ENCODE measurements at places on chromosomes 7 and 10. TPM values are rescaled to one million over a fixed set of nuclear protein-coding genes. Genes with fewer than 3 reads are reported as not detected.
A peak's percentile ranks its signal among the peaks of the same experiment; 100 is the strongest.

The CALML3 gene
- total RNA-seq: not detected

The SRRM3 gene
- 0.83 TPM for total RNA-seq

DNA sequence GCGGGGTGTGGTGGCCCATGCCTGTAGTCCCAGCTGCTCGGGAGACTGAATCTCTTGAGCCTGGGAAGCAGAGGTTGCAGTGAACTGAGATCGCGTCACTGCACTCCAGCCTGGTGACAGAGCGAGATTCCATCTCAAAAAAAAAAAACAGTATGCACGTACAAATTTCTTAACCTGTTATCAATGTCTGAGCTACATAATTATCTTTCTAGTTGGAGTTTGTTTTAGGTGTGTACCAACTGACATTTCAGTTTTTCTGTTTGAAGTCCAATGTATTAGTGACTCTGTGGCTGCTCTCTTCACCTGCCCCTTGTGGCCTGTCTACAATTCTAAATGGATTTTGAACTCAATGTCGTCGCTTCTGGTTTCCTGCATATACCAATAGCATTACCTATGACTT is 40.3 kb downstream of the CD36 start:
- no peak for DNase-seq
- H3K27ac ChIP-seq: no peak overlapping the region
- H3K4me3 ChIP-seq: no peak overlapping the region
- peaks cover 3% of the 10 kb centered on the region for H3K4me1 ChIP-seq

DNA sequence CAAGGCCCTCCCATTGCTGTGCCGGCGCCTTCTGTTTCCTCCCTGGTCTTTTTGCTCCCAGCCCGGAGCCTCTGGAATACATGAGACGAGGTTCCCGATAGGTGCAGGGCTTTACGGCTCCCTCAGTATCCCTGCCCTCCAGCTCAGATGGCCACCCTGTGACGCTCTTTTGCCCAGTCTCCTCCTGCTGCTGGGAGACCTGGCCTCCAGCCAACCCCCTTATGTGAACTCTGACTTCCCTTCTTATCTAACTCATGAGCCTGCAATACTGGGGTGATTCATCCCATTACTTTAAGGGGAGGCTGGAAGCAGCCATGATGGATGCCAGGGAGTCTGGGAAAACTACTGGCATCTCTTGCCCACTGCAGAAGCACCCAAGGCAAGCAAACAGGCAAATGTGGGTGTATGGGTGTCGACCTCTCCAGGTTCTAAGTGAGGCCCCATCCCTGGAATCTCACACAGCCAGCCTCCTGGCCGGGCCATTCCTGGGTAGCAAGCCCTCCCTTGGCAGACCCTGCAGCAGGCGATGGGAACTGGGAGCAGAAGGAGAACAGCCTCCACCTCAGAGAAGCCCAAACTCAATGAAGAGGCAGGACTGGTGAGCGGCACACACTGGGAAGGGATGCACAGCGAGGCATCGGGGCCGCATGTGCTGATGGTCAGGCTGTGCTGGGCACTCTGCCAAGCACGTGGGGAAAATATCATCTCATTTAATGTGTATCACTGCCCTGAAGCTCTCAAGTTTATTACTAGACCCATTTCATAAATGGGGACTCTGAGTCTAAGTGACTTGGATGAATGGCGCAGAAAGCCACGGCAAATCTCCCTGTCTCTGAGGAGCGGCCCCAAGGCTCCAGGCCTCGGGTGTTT is 97.5 kb downstream of the FAM53B start:
- no peak overlapping the region for H3K4me3 ChIP-seq
- peaks cover 3% of the 10 kb centered on the region for H3K36me3 ChIP-seq

GRCh38 chr7:143512488-143513340 is 35.0 kb downstream of the TAS2R41 start:
- H3K4me3 ChIP-seq: no peak overlapping the region
- no peak for DNase-seq
- no peaks in the 10 kb centered on the region for H3K4me1 ChIP-seq
- H3K27ac ChIP-seq: no peak overlapping the region
- H3K27me3 ChIP-seq: no peaks in the 10 kb centered on the region

The MNX1 gene
- 1.4 TPM for total RNA-seq

DNA sequence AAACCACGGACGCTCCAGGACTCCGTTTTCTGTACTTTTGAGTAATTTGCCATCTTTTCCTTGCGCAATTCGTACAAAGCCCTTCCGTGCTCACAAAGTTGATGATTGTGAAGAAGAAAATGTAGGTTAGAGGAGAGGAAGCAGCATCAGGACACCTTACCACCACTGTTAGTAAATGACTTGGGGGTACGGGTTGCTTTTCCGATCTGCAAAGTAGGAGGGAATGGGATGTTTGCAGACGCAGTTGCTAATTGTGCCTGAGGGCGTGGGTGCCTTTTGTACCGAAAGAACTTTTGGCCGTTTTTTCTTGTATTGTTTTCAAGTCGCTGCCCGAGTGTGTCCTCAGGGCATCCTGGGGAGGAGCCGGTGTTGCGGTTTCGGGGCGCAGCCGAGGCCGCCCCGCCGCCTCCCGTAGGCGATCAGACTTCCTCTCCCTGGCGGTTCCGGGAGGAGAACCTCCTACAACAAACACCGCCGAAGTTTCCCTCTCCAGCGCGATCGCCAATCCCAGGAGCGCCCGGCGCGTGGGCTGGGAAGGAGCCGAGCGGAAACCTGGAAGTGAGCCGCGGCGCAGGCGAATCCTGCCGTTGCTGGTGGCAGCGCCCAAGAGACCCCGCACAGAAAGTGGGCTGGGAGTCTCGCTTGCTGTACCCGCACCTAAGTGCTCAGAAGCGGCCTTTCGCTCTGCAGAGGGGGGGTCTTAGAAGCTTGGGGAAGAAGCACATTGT is 1.0 kb downstream of the PRR15 start:
- H3K36me3 ChIP-seq: no peaks in the 10 kb centered on the region
- peak overlapping the region; percentile 35 for H3K4me3 ChIP-seq
- H3K4me1 ChIP-seq: peaks cover 22% of the 10 kb centered on the region
- H3K27ac ChIP-seq: no peak overlapping the region
- DNase-seq: peak; percentile 49
- H3K27me3 ChIP-seq: peaks cover 94% of the 10 kb centered on the region

GRCh38 chr7:151379534-151380198 is 30.2 kb downstream of the WDR86 start:
- H3K27me3 ChIP-seq: no peaks in the 10 kb centered on the region
- peaks cover 7% of the 10 kb centered on the region for H3K4me1 ChIP-seq
- H3K27ac ChIP-seq: no peak overlapping the region
- DNase-seq: no peak
- H3K4me3 ChIP-seq: no peak overlapping the region

The TSC22D4 gene
- 62.8 TPM for total RNA-seq

The ZNF273 gene
- 15.7 TPM for total RNA-seq

DNA sequence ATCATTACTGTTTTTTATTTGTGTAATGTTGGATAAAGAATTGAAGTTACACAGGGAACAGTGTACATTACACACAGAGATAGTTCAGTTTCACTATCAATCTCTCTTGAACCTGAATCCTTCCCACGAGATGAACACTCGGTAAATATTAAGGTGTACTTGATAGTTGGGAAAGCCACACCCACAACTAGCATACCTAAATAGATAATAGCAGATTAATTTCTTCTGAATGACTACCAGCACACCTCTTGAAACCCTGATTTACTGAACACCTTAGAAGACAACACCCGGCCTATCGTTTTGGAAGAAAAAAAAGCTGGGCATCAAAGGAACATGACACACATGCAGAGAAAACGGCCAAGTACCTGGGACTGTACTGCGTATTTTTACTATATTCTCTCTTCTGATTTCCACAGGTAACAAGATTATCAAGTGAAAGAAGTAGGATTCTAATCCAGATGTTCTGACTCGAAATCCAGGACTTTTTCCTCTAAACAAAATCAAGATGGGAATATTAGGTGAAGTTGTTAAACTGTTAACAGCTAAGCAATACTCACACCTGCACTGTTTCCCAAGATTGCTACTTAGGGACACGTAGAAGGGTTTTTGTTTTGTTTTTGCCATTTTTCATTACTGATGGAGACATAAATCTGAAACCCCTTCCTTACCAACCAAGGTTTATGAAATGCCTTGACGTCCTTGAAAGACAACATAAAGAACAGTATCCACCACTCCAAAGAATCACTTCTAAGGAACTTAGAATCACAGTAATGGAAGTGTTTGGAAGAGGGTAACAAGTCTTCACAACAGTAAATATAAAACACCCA is 1.0 kb downstream of the CCDC186 start:
- no peak for DNase-seq
- peaks cover 10% of the 10 kb centered on the region for H3K27me3 ChIP-seq
- H3K4me3 ChIP-seq: peak overlapping the region; percentile 96
- no peaks in the 10 kb centered on the region for H3K36me3 ChIP-seq
- peak overlapping the region; percentile 98 for H3K27ac ChIP-seq
- peaks cover 6% of the 10 kb centered on the region for H3K4me1 ChIP-seq

GRCh38 chr10:81031774-81032173 is 494.1 kb downstream of the SH2D4B start:
- H3K4me3 ChIP-seq: no peak overlapping the region
- H3K36me3 ChIP-seq: no peaks in the 10 kb centered on the region
- no peaks in the 10 kb centered on the region for H3K27me3 ChIP-seq
- no peaks in the 10 kb centered on the region for H3K4me1 ChIP-seq
- DNase-seq: no peak

DNA sequence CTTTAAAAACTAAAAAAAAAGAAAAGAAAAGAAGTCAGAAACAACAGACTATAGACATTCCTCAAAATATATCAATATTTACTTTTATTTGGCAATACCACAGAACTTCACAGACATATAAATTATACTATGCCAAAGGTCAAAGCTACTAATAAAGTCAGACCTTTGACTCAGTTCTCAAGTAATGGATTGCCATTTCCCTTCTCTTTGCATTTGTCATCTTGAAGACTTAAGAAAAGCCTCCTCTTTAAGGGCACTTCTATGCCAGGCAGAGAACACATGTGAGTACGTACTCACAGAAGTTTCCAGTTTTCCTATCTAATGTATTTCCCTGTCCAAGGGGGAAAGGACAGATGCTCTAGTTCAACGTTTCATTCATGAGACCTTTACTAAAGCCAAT is 37.6 kb downstream of the TNPO3 start:
- no peak overlapping the region for H3K4me3 ChIP-seq
- no peaks in the 10 kb centered on the region for H3K27me3 ChIP-seq
- H3K36me3 ChIP-seq: peaks cover 12% of the 10 kb centered on the region
- no peaks in the 10 kb centered on the region for H3K4me1 ChIP-seq
- no peak overlapping the region for H3K27ac ChIP-seq
- DNase-seq: no peak

DNA sequence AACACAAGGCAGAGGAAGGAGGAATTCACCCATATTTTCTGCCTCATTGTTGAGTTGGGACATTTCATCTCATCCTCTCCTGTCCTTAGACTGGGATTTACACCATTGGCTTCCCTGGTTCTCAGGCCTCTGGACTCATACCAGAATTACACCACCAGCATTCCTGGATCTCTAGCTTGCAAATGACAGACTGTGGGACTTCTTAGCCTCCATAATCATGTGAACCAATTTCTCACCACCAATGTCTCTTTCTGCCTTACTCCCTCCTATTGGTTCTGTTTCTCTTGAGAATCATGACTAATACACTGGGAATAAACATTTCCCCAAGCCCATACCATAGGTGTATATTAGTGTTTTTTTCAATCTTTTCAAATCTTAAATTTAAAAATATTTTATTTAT is 2.9 kb upstream of the ZNF33A start:
- no peaks in the 10 kb centered on the region for H3K4me1 ChIP-seq
- DNase-seq: no peak
- peaks cover 2% of the 10 kb centered on the region for H3K36me3 ChIP-seq

DNA sequence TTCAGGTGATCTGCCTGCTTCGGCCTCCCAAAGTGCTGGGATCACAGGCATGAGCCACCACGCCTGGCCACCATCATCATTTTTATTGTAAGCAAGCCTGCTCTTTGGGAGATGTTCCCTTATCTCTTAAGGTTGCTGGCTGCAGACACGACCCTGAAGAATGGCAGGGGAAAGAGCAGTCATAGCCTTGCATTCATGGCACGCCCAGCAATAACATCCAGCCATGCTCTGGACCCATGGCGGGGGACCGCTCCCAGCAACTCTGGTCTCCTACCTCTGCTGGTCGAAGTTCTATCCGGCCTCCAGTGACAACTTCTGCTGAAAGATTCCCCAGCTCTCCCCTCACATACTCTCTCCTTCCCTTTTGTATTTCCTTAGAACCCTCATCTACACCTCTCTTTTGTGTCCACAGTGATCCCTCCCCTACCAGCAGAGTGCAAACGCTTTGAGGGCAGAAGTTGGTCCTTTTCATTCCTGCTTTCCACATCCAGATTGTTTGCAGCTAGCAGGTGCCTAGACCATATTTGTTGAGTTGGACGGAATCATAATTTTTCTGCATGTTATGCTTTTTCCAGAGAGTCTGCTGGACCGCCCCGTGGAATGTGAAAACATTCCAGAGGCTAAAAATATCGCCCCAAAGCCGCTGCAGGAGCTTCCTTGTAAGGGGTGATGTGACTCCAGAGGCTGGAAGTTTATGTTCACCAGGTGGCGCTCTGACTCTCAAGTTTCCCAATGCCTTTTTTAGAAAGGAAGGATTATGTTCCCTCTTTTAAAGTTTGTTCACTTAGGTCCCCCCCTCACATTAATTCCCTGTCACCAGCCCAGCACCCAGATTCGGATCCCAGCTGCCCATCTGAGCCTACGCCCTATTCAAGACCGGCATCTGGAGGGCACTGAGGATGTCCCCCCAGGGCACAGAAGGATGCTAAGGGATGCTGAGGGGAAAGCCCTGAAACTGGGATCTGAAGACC is 4.3 kb upstream of the MARVELD1 start:
- H3K27ac ChIP-seq: no peak overlapping the region
- no peaks in the 10 kb centered on the region for H3K36me3 ChIP-seq
- H3K27me3 ChIP-seq: no peaks in the 10 kb centered on the region

GRCh38 chr10:69087590-69088470 is at the start of gene SRGN:
Gene SRGN, plus strand, starts transcription at chr10:69088103. Its CDS starts 55 bp downstream, at chr10:69088158.
- peak; percentile 21 for DNase-seq
- H3K36me3 ChIP-seq: no peaks in the 10 kb centered on the region
- H3K4me3 ChIP-seq: peak within 1 kb of the TSS; percentile 32
- H3K27me3 ChIP-seq: no peaks in the 10 kb centered on the region
- H3K4me1 ChIP-seq: no peaks in the 10 kb centered on the region

DNA sequence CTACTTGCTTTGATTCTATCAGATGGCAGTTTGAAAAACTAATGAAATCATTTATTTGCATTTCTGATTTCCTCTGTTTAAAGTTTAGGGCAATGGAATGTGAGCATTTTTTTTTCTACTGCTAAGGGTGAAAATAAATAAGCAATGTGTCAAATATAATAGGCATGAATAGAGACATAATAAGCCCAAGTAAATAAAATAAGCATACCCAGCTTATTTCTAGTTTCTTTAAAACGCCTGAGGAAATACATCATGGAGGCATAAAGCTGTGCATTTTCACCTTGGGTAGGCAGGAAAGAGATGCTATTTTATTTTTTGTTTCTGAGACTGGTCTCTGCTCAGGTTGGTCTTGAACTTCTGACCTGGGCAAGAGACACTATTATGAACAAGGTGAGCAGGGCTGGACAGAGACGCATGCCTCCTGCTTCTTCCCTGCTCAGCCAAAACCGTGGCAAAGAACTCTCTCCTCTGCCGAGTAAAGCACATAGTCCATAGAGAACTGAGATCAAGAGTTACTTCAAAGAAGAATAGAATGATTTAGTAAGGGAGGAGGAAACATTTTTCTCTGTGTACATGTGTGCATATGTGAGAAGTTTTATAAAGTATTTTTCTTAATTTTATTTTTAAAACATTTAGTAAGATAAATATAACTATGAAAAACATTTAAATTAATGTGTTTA is 138.1 kb downstream of the GNAI1 start:
- H3K36me3 ChIP-seq: no peaks in the 10 kb centered on the region
- no peak overlapping the region for H3K4me3 ChIP-seq
- no peaks in the 10 kb centered on the region for H3K27me3 ChIP-seq
- no peaks in the 10 kb centered on the region for H3K4me1 ChIP-seq
- no peak for DNase-seq
- no peak overlapping the region for H3K27ac ChIP-seq

The SLC18A3 gene
- not detected for total RNA-seq

Data from lung (tissue), 17 donors.